Esophagus mucosa (tissue), 1 donor: ENCODE measurements at places on chromosomes 4 and X. TPM values are rescaled to one million over a fixed set of nuclear protein-coding genes. Genes with fewer than 3 reads are reported as not detected.

The ODAPH gene
- 0.12 TPM for total RNA-seq

GRCh38 chr4:102321260-102321995 is 23.9 kb downstream of the SLC39A8 start:
- ATAC-seq: no peak

The IL21 gene
- total RNA-seq: not detected

DNA sequence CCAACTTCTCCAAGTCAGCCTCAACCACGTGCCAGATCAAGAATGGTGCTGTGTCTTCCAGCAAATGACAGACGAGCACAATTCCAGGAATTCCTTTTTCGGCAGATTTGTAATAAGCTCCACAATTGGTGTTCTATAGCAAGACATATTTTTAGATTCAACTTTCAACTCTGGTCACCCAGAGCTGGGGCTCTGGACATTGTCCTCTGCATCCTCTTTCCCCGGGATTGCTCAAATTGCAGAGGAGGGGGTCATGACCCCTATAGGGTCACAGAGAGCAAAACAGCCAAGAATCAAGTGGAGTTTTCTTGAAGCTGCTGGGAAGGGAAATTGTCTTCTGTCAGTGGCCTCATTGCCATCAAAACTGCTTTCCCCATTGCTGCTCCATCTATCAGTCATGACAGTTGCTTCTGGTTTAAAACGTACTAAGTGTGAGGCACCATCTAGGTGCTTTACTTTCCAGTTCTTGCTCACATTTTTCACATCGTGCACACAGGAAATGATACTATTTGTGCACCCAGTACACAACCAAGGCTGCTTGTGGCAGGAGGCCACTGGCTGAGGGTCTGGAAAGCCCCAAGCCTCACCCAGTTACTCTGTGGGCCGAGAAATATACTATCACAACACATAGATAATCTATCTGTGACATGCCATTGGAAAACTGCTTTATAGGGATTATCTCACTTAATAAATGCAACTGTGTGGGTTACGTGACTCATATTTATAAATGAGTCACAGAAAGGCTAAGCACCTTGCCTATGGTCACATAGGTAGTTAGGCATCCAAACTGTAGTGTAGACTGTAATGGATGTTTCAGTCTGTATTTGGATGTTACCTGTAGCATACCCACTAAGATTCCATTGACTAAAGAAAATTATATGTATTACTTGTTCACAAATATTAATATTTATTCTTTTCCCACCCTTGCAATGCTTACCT is 91.7 kb upstream of the PHOX2B start:
- peak; percentile 91 for ATAC-seq

DNA sequence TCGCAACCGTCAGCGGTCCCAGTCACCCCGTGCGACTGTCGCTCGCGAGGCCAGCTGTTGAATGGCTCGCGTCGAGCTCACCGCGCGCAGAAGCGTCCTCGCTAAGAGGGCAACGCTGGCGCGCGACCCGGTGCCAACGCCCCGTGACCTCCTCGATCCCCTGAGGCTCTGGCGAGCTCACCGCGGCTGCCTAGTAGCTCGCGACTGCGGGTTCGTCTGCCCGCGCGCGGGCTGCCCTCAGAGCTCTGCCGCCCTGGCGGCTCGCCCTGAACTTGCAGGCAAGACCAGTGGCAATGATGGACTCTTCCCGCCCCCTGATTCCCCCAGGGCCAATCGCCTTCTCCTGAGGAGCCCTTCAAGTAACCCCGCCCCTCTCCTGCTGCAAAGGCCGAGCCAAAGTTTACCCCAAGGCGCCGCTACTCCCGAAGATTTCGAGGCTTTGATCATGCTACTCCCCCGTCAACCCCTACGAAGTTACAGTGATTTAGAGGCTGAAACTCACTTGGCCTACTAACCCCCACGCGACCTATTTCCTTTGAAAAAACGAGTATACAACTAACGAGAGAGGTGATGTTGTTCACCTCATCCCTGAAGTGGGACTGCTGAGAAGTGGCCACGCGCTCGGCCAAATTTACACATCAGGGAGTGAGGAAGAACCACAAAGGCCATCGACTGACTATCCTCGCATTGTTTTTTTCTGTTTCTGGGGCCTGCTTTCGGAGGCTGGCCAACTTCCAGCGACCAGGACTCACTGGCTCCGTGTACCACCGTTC is 37.5 kb downstream of the PGRMC1 start:
- peak; percentile 51 for ATAC-seq

GRCh38 chrX:93673056-93673868 is at the start of gene NAP1L3:
Gene NAP1L3 (minus strand): TSS chrX:93673578. CDS start chrX:93673304, 274 bp downstream.
- ATAC-seq: no peak

DNA sequence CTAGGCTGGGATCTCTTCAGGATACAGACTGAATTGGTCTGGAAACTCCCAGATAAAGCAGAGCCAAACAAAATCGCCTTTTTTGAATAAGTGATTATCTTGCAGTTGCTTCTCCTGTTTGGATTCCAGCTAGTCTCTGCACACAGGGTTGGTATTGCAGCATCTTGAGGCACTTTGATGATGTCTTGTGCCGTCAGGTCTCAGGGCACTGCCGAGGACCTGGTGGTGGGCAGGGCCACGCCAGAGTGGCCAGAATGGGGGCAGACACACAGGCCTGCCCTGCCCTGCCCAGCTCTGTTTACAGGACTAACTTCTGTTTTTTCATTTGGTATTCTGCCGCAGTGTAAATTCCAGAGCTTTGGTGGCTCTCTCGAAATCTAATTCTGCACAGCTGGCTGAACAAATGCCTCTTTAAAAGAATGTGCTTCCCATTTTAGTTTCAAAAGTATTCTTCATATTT is 276.1 kb downstream of the NR3C2 start:
- ATAC-seq: no peak

DNA sequence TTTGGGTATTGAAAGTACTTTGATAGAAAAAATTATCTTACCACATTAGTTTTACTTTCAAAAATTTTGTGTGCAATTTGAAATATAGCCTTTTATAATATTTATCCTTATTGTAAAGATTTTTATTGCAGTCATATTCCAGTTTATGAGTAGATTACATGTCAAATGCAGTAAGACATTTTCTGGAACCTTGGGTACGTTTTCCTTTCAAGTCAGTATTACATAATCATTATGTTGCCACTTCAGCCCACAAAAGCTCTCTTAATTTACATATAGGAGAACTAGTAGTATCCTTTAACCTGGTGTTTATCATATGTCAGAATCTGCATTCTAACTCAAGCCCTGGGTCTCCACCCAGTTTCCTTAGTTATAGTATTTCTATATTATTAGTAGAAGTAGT is 98.5 kb downstream of the CENPC start:
- ATAC-seq: no peak

DNA sequence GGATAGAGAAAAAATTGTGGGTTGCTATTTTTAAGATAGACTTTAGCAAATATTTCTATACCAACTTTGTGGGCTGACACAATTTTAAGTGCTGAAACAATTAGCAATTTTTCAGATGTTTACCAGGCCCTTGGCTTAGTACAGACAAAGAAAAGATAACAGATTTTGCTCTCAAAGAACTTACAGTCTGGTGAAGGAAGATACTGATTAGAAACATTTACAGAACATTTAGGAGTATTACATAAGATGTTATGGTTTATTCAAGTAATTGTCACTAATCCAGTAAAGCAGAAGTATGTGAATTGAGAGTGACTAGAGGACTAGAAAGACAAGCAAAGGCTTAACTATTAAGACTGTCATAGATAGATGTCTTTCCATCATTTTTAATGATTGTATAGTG is 35.3 kb upstream of the NDUFC1 start:
- ATAC-seq: no peak

- ATAC-seq: no peak
These were observed 81.2 kb downstream of the APOOL start for GRCh38 chrX:85084770-85085393.

The ARMCX1 gene
- total RNA-seq: 3.0 TPM

- no peak for ATAC-seq
These were observed 19.6 kb downstream of the TMEM175 start for GRCh38 chr4:951594-952468.

GRCh38 chr4:13918110-13918509 is 290.6 kb upstream of the BOD1L1 start:
- no peak for ATAC-seq

- ATAC-seq: no peak
These were observed 35.8 kb downstream of the CLDN22 start for GRCh38 chr4:183284258-183284785.

- no peak for ATAC-seq
These were observed 6.8 kb upstream of the IQSEC2 start for GRCh38 chrX:53288189-53288588.

The CORIN gene
- total RNA-seq: 0.88 TPM
